ENCODE measurements at places on chromosomes 16 and 17.
A peak's percentile ranks its signal among the peaks of the same experiment; 100 is the strongest.

- DNase-seq: no peak
Measured at GRCh38 chr16:85330694-85331188, 218.5 kb upstream of the CIBAR2 start.

DNA sequence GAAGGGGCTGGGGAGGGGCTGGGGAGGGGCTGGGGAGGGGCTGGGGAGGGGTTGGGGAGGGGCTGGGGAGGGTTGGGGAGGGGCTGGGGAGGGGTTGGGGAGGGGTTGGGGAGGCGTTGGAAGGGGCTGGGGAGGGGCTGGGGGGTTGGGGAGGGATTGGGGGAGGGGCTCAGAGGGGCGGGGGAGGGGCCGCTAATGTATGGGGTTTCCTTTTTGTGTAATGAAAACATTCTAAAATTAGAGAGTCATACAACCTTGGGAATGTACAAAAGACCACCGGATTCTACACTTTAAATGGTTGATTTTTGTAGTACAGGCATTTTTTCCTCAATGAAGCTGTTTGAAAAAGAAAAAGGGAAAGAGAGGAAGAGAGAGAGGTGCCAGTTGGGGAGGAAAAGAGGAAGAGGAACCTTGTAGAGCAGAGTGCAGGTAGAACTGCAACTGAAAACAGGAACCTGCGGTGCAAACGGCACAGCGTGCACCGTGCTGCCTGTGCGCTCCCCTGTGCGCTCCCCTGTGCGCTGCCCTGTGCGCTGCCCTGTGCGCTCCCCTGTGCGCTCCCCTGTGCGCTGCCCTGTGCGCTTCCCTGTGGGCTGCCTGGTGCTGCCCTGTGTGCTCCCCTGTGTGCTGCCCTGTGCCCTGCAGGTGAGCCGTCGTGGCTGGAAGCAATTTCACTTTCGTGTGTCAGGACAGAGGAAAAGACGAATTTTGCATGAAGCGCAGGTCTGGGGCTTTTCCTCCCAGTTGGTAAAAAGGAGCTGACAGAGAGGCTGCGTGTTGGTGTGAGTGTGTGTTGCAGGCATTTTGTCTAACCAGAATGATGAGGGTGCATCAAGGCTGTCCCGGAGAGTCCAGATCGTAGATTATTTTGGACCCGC lies 40.8 kb downstream of the METRNL start:
- DNase-seq: peak; percentile 81

DNA sequence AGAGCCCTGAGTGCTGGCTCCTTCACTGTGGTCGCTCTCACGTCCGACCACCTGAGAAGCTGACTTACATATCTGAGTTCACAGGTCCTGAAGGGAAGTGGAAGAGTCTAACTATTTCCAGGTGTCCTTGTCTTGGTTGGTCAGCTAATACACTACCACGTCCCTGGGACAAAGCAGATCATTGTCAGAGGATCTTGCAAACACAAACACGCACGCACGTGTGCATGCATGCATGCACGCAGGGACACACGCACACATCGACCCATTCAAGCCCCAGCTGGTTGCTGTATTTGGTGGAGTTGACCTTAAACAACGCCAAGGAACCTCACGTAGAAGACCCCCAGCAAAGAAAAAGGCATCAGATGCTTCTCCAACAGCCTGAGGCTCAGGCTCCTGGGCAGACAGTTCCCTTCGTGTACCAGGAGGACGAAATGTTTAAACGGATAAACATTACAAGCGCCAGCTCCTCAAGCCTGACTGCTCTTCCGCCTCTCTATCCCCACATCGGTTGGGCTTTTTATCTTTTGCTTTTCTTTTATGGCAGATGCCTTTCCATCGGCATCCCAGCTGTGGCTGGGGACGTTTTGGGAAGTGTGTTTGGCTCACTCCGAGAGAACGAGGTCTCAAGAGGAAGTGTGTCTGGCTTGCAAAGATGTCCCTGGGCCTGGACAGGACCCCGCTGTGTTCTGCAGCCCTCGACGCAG lies 95.8 kb downstream of the TBC1D16 start:
- DNase-seq: no peak

- DNase-seq: no peak
Measured at GRCh38 chr16:12572316-12572985, 231.2 kb downstream of the CPPED1 start.

DNA sequence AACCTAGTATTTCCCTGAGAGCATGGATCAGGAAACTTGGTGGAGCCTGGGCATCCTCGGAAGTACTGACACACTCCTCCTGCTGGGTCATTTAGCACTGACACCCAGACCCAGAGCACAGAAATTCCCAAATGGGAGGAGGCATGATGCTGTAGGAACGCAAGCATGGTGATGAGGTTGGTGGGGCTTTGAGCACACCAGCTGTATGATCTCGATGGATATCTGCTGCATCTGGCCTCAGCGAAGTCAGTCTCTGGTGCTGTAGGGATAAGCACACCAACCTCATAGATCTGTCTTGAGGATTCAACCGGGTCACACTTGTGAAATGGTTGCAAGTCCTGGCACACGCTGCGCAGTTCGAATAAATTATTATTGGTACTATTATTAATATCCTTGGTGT lies 52.5 kb downstream of the SHISA6 start:
- no peak for DNase-seq

DNA sequence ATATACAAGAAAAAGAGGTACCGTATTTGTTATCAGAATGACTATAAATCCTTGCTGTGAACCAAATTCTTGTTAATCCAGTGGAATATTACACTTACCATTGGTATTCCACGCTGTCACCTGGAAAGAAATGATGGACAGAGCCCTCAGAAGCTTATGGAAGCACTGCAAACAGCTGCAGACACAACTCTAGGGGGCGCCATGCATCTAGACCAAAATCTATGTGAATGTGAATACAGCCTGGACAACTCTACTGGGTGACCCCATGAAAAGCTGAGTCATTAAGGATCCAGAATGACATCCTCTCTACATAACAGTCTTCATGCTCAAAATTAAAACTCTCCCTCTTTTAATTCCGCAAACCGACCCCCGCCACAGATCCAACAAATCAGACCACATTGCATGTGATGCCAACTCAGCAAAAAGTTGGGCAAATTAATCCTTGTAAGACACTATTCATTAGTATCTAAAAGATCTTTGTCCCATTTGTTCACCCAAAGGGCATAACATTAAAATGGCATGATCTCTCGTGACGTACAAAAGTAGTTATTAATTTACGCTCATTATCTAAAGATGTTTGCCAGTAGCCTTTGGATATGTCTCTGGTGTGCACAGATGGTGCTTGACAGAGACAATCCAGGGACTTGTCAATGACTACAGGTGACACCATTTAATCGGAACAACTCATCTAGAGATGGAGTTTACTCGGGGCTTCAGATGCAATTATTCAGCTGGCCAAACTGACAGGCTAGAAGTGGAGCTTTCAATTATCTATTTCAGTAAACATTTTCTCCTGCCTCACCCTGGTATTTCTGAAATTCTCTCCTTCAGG lies 552.7 kb upstream of the PSMD7 start:
- DNase-seq: no peak

GRCh38 chr17:6435968-6436367 lies 1.0 kb upstream of the AIPL1 start:
- no peak for DNase-seq

DNA sequence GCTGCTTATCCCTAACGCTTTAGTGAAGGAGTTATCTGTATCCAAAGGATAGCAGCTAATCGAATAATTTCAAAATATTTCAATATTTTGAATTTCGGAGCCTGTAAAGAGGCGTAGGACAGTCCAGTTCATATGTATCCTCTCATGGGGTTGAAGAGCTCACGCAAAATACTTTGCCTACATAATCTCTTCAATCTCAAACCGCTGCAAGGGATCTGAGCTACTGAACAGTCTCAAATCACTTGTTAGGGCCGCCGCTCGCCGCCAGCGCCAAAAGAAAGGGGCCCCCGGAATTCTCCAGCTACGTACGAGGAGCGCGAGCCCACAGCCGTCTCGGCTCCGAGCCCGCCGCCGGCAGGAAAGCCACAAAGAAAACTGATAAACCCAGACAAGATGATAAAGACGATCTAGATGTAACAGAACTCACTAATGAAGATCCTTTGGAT lies 601 bp upstream of the RFWD3 start:
- peak; percentile 64 for DNase-seq

GRCh38 chr17:51479303-51479702 lies 219.0 kb downstream of the UTP18 start:
- no peak for DNase-seq

GRCh38 chr16:88132836-88133506 lies 181.7 kb downstream of the BANP start:
- no peak for DNase-seq

DNA sequence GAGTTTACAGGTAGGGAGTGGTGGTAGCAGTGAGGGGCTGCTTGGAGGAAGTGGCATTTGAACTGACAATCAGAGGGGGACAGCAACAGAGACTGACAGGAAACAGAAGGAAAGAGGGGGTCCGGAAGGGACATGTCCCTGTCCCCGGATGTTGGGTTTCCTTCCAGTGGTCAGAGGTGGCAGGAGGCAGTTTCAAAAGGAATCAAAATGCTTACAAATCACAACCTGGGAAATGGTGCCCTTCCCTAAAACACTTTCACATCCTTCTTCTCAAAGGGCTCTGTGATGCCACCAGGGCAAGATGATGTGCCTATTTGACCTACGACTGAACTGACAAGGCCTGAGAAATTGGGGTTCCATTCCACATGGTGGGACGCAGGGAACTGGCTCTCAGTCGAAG lies 19.7 kb downstream of the ADGRG1 start:
- peak; percentile 48 for DNase-seq

DNA sequence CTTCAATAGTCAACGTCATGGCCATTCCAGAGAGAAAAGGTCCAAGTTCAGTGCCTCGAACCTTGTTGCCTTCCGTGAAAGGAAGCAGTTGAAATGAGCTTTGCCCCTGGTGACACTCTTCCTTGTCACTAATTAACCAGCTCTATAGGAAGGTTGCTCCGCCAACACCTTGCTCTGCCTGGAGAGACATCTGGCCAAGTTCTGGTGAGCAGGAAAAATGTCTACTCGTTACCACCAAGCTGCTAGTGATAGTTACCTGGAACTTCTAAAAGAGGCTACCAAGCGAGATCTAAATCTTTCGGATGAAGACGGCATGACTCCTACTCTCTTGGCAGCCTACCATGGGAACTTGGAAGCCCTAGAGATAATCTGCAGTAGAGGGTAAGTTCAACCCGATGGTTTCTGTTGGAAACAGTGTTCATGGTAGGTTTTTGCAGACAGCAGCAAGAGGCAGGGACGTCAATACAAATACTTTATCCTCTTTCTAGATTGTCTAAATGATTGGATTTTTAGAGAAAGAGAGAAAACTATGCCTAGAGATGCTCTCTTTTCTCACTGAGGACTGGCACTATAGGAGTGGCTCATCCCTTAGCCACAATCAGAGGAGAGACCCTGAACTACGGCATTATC lies at the start of gene ANKS4B:
TSS of gene ANKS4B (plus strand) at position 179 of the 630 bp plus-strand sequence. CDS start at position 218, 39 bp downstream.
- no peak for DNase-seq

GRCh38 chr17:9855036-9855435 lies 29.3 kb downstream of the GLP2R start:
- no peak for DNase-seq

Data from GM06990 (cell line).